ENCODE measurements at places on chromosomes 7 and 10.

DNA sequence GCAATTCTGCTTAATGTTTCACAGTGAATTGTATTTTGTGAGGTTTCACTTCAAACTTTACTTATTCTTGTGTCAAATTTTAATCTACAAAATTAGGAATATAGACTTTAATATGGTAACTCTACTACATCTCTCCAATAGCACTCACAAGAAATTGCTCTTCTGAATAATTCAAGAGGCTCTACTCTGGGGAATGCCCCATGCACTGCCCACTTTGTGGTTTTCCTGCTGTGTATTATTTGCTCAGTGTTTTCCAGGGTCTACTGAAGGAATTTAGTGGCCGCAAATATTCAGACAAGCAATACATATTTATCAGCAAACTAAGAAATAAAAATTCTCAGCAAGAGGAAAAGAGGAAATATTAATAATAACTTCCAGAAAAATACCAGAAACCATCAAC lies 611.4 kb downstream of the TNS3 start:
- DNase-seq = no peak

DNA sequence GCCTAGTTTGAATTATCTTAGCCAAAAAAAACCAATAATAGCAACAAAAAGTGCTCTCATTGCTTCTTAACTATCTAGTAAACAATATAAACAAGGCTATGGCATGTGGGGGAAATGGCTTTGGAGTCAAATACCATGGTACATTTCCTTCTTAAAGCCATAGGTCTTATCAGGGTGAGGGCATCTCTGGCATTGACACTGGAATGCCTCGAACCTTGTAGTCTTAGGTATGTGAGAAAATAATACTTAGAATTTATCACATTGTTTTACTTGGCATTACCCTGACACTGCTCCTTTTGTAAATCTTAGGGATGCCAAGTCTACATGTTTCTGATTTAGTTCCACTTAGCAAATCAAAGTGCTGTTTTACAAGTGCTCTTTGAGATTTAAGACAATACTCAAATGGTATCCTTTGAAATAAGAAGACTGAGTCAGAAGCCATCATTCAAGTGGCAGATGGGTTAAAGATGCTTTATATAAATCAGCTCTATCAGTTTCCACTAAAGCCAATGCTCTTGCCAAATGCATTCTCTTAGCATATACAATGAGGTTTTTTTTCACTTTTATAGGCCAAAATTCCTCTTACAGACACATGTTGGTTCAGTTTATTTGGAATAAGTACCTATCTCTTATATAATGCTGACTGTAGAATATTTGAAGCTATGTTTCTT lies 155.2 kb downstream of the HPSE2 start:
- no peak for DNase-seq

- DNase-seq = peak; percentile 73
These were observed at the start of gene SFXN4 for GRCh38 chr10:119165171-119166117. Gene SFXN4, minus strand, starts transcription at chr10:119165714. Its CDS starts 67 bp downstream, at chr10:119165647.

DNA sequence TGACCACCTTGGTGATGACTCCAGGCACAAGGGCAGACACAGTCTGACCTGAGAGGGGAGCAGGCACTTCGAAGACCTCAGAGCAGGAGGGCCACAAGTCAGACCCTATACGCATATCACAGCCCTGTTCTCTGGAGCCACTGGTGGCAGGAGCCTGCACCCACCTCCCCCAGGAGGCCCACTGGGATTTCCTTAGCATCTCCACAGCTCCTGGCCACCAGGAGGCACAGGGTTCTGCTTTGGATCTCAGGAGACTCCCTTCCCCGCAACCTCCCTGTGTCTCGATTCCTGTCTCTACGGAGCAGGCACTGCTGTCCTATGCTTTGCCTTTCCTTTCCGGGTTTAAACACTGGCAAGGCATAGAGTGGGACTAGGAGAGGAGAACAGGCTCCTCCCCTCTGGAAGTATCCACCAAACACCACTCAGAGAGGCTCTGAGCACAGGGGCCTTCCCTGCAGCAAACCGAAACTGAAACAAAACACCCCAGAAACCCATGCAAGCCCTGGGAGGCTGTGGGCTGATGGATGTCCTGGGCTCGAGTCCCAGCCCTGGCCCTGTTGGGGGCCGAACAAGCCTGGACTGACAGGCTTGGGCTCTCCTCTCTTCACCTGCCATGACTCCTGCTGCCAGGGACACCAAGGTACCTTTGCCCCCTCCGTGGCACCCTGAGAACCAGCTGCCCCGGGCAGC lies 166.3 kb downstream of the NEURL1 start:
- DNase-seq = no peak

GRCh38 chr7:157461573-157462418 lies 125.0 kb downstream of the DNAJB6 start:
- no peak for DNase-seq

DNA sequence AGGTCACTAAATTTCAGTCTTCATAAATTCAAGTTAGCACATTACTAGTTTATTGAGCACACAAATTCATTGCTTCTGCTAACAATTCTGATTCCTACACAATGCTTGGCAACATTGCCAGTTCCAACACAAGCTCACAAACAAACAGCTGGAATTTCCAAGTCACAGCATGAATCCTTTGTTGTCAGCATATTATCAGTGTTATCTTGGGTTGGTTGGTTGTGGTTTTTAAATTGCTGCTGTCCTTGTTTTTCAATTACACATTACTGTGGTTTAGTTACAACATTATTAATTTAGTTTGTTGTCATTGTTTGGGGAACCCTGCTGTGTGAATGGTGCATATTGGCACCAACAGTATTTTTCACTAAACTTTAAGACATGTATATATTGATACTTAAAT lies 86.0 kb upstream of the ARID5B start:
- DNase-seq = no peak

DNA sequence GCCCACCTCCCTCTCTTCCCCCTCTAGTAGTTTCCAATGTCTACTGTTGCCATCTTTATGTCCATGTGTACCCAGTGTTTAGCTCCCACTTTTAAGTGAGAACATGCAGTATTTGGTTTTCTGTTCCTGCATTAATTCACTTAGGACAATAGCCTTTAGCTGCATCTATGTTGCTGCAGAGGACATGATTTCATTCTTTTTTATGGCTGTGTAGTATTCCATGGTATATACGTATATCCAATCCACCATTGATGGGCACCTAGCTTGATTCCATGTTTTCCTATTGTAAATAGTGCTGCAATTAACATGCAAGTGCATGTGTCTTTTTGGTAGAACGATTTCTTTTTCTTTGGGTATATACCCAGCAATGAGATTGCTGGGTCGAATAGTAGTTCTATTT lies 170.4 kb downstream of the NOC3L start:
- DNase-seq = no peak

GRCh38 chr10:107814865-107815487 lies 650.5 kb upstream of the SORCS1 start:
- no peak for DNase-seq

GRCh38 chr7:43658718-43659548 lies 70.4 kb downstream of the COA1 start:
- DNase-seq = no peak

DNA sequence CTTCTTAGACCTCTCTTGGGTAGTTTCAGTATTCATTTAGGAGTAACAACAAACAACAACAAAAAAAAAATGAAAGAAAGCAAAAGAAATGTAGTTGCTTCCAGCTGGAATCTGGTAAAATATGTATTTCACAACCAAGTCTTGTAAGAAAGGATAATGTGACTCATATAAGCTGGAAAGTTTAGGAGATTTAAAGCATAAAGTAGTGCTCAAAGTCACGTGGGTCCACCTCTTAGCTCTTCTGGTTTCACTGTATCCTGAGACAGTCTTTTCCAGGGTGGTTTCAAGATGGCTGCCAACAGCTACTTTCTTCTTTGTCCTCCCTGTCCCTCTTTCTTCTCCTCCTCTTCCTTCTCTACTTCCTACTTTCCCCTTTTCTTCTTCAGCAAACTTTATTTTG lies 69.5 kb upstream of the CDK13 start:
- DNase-seq = no peak

DNA sequence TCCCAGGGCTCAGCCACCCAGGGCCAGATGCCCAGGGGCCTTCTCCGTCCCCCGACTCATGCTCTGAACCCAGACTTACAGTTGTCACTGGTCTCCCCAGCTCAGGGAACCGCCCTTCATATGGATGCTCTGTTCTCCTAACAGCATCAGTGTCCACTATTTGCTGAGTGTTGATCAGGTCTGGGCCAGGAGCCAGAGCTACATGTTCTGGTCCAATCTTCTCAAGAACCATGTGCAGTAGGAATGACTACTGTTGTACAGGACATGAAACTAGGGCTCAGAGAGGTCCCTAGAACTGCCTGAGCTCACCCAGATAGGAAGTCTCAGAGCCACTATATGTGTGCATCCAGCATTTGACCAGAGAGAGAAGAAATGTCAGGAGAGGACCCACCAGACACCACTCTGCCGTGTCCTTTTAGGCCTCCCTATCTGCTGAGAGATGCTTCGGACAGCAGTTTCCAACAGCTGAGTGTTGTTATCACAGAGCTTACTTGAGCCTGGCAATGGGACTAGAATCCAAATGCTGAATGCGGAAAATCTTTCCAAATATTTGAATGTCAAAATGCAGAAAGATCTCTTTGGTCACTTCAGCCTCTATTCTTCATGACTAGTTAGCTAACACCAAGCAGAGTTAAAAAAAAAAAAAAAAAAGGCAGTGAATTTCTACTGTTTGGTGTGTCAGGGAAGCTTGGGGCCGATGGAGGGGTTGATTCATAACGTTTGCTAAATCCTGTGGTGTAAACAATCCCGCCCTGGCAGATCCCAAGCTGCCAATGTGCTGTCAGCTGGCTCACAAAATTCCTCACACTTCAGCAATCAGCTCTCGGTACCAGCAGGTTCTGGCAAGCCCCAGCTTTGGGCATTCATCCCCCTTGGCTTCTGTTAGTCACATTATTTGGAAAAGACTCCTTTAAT lies 246.1 kb downstream of the TNS3 start:
- no peak for DNase-seq

DNA sequence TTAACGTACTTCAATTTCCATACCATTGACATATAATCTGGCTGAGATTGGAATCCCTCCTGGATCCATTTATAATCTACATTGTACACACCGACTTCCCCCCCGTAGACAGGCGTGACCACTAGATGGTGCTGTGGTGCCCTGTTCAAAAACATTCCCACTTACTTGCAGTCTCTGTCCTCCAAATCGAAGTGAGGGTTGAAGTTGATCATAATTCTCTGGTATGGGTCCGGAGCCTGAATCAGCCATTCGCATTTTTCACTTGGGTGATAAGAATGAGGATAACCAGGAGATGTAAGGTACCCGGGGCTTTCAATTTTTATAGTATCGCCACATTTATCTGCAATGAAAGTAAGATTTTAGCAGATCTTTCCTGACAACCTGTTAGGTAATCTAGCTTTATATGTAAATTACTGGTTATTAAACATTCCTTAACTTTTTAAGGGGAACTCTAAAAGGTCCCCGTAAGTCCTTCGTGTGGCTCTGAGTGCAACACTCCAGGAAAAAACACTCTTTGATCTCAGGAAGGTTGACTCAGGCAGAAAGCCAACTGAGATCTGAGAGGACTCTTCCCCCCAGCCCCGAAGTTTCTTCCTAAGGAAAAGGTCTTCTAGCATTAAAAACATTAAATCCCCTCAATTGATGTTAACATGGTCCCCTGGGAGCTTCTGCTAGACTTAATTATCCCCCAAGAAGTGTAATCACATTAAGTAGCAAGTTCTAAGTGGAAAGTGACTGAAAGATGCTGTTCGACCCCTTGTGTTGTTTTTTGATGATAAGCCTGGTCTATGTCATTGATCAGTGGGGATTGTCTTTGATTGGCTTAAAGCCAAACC lies 3.7 kb downstream of the NRP1 start:
- DNase-seq = peak; percentile 72

- DNase-seq = no peak
These were observed 7.0 kb upstream of the HPS1 start for GRCh38 chr10:98453729-98454128.

GRCh38 chr10:123562811-123563580 lies 103.2 kb upstream of the GPR26 start:
- no peak for DNase-seq

- no peak for DNase-seq
These were observed 538.5 kb downstream of the SUGCT start for GRCh38 chr7:40673285-40673684.

GRCh38 chr10:108901781-108902618 lies 1021.3 kb downstream of the XPNPEP1 start:
- no peak for DNase-seq

DNA sequence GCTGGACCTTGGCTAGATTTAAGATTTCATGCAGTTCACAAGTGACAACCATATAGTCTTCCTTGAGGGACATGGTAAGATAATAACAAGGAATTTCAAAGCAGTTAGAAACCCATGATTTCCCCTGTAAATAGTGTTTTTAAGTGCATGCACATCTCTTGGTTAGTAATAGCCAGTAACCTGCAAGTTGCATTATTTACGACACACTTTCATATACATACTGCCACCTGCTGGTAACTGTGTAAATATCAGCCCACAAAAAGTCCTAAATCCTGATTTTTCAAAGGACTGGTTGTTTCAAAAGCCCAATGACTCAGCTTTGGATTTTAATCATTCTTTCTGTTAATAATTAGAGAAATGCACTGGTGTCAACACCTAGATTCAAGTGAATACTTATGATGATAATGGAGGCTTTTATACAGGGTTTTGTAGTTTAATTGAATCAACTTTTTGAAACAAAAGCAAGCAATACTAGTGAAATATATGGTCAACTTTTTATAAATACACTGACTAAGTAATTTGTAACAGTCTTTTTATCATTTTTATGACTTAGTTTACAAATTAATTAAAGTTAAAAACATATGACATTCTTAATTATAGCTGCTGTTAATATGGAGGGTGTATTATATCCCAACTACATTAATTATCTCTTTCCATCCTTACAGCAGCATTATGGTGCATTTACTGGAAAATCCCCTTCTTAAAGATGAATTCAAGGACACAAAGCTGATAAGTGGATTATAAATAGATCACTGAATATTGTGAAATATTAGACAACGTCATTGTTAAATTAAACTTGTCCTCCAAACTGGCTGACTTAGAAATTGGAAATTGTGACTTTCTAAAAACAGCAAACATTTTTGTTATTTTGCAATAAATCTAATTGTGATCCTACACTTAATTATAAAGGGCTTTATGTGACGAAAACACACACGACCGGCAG lies 367.7 kb upstream of the SEMA3D start:
- DNase-seq = no peak

GRCh38 chr10:66258693-66259092 lies 667.1 kb upstream of the LRRTM3 start:
- DNase-seq = no peak

GRCh38 chr10:132124201-132124920 lies 58.6 kb downstream of the JAKMIP3 start:
- DNase-seq = no peak
